AG10803 (cell line): ENCODE measurements at places on chromosomes 7 and 10.

GRCh38 chr7:44976746-44977196, 2.0 kb downstream of the MYO1G start:
- no peak for DNase-seq

DNA sequence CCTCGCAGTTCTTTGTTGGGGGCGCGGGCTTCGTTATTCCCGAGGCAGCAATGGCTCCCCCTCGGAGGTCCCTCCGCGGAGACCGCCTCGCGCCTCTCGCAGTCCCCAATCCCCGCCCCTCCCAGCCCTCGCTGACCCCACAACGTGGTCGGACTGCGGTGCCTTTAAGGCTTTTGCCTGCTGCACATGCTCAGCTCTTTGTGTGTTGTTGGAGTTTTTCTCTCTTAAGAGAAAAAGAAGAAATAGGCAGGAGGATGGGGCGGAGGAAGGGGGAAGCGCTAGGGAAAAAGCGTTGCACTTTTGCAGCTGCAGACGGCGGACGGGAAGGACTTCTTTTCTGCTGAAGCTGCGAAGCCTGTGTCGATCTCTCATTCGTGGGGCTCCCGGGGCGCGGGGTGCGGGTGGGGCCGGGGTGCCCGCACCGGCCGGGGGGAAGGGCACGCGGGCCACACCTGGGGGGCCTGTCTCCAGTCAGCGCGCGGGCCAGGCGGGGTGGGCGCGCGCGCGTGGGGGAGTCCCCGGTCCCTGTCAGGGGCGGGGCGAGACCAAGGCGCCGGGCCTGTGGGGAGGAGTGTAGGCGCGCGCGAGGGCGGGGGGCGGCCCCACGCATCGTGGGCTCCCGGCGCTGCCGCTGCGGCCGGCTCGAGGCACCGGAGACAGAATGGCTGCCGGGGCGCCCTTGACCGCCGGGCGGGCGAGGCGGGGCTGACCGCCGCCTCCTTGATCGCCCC, 445 bp upstream of the ATRNL1 start:
- peak; percentile 12 for DNase-seq

DNA sequence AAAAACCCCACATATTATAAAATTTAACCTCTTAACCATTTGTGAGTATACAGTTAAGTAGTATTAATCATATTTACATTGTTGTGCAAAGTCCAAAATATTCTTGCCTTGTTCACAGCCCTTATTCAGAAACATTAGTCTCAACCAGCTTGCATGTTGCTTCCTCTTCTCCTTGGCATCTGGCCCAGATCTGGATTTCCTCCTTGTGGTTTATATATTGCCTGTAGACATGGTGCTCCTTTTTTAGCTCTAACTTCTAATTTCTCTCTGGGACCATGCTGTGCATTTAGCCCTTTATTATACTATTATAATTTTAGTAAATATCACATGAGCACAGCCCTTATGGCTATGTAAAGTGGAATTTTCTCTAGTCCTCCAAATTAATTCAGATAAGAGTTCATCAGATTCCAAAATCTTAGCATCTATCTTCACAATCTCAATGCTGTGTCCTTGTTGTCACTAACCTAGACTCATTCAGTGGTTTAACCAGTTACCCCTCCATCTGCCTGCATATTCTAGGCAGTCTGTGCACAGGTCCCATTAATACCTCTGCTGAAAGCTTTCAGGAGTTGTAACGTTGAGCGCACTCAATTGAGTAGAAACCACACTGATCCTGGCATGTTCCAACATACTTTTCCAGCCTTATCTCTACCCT, 7.9 kb downstream of the CPED1 start:
- peak; percentile 89 for DNase-seq

GRCh38 chr7:104528142-104528541, 199.7 kb downstream of the LHFPL3 start:
- DNase-seq, result no peak

DNA sequence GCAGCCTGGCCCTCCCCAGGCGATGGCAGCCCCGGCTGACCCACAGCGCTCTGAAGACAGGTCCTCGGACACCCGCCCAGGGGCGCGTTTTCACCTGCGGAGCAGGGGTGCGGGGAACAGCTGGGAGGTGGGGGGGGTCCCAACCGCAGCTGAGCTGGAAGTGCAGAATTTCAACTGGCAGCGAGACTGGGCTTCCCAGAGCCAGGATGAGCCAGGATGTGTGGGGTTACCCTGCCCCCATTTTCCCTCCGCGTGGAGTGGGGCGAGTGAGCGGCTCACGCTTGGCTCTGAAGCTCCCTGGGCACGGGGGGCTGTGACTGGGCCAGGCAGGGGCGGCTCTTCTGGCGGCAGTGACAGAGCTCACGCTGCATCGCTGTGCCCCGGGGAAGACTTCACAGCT, 70.2 kb downstream of the DNAJB6 start:
- no peak for DNase-seq

GRCh38 chr7:1432411-1433082, 26.7 kb downstream of the MICALL2 start:
- DNase-seq, result peak; percentile 31

- DNase-seq, result no peak
These were observed 99.7 kb downstream of the COL28A1 start for GRCh38 chr7:7435978-7436377.

DNA sequence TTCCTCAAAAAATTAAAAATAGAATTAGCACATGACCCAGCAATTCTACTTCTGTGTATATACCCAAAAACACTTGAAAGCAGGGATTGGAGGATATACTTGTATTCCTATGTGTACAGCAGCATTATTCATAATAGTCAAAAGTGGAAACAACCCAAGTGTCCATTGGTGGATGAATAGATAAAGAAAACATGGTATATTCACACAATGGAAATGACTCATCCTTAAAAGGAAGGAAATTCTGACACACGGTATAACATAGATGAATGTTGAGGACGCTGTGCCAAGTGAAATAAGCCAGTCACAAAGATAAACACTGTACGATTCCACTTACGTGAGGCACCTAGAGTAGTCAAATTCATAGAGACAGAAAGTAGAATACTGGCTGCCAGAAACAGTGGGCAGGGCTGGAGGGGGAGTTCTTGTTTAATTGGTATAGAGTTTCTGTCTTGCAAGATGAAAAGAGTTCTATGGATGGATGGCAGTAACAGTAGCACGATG, 26.6 kb upstream of the KAT6B start:
- DNase-seq, result peak; percentile 17

- DNase-seq, result no peak
These were observed 67.6 kb downstream of the TACC2 start for GRCh38 chr10:122056431-122057094.

- DNase-seq, result no peak
These were observed 37.0 kb downstream of the KCNMA1 start for GRCh38 chr10:77600640-77601039.

GRCh38 chr7:47271749-47272148, 310.2 kb downstream of the TNS3 start:
- DNase-seq, result no peak

- no peak for DNase-seq
These were observed 5.8 kb downstream of the TAS2R39 start for GRCh38 chr7:143188994-143189393.

- DNase-seq, result no peak
These were observed 975.2 kb upstream of the AUTS2 start for GRCh38 chr7:68623030-68623429.

GRCh38 chr10:52871191-52871843, 98.7 kb upstream of the MBL2 start:
- no peak for DNase-seq

DNA sequence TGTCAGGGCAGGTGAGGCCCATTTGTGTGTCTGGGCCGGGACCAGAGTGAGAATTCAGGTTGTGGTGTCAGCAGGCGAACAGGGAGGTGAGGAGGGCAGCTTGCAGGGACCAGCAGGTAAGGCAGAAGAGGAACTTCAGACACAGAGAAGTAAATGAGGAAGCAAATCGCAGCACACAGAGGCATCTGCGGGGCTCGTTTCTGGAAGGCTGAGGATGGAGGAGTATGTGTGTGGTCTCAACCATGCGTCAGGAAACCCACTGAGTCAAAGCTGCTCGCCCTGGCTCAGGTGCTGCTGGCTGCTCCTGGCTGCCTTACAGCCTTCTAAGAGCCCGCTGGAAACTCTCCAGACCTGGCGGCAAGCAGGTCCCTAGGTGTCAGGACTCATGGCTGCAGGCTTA, 26.9 kb upstream of the PITRM1 start:
- no peak for DNase-seq

DNA sequence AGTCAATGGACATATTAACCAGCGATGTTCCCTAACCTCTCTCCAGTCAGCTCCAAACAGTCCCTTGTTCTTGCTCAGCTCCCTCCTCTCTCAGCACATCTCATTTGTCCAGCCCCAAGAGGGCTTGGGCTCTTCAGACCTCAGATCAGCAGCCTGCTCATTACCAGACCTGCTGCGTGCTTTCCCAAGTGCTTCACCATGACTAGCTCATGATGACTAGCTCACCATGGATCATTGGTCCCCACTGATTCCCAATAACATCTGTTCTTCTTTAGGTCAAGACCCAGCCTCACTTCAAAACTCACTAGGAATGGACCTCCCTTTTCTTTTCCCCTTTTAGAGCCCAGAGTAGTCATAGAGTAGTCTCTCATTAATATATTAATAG, 121.9 kb downstream of the SLC16A9 start:
- no peak for DNase-seq

DNA sequence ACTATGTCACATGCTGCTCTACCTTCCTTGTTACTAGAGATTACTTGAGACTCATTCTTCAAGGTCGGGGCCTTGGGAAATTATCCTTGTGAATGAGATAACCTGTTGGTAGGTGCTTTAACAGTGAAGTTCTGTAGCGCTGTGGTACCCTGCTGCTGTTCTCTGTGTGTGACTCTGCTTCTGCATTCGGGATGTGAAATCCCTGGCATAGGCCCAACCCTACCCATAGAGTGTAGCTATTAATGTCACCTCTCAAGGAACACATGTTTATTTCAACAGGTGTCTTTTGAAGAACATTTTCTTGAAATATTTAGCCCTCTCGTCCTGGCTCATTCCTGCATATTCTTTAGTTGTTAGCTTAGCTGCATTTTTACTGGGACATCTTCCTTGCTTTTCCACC, 41.8 kb upstream of the TMEM236 start:
- DNase-seq, result no peak

- DNase-seq, result no peak
These were observed 83.1 kb downstream of the STRA8 start for GRCh38 chr7:135316648-135317313.

DNA sequence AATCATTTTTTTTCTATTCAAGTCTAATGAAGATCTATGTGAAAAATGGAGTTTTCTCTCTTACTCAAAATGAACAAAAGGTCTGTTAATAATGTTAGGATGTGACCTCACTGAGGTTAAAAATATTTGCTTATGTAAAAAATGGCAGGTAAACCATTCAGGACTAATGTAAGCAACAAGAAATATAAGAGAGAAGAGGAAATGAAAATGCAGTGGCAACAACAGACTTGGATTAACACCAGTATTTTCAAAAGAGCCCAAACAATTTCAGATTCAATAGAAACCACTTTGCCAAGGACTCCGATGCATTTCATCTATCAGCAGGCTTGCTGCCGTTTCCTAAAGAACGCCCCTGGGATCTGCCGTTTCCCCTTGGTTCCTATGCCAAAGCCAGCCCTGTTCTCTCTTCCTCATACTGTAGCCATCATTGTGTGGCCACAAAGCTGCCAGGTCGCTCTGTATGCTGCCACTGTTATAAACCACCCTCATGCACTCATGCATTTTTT, 66.4 kb downstream of the MTURN start:
- DNase-seq, result no peak

GRCh38 chr7:131254211-131254610, 73.5 kb upstream of the MKLN1 start:
- no peak for DNase-seq

- no peak for DNase-seq
These were observed 114.6 kb upstream of the LRRTM3 start for GRCh38 chr10:66811211-66811610.
